ENCODE measurements at places on chromosomes 4 and X. TPM values are rescaled to one million over a fixed set of nuclear protein-coding genes. Genes with fewer than 3 reads are reported as not detected.

- H3K27ac ChIP-seq, result peak within 1 kb of the TSS; percentile 95
- H3K4me3 ChIP-seq, result peak within 1 kb of the TSS; percentile 92
- DNase-seq, result peak; percentile 87
- peaks cover 13% of the 10 kb centered on the region for H3K36me3 ChIP-seq
- no peaks in the 10 kb centered on the region for H3K27me3 ChIP-seq
- peaks cover 24% of the 10 kb centered on the region for H3K4me1 ChIP-seq
Measured at GRCh38 chr4:6716018-6716911, at the start of gene BLOC1S4. Gene BLOC1S4 (plus strand): TSS chr4:6716174. CDS start chr4:6716210, 36 bp downstream.

GRCh38 chr4:101355767-101356702, 8.7 kb upstream of the PPP3CA start:
- peaks cover 38% of the 10 kb centered on the region for H3K27me3 ChIP-seq
- no peaks in the 10 kb centered on the region for H3K4me1 ChIP-seq
- no peak overlapping the region for H3K4me3 ChIP-seq
- H3K36me3 ChIP-seq, result no peaks in the 10 kb centered on the region

DNA sequence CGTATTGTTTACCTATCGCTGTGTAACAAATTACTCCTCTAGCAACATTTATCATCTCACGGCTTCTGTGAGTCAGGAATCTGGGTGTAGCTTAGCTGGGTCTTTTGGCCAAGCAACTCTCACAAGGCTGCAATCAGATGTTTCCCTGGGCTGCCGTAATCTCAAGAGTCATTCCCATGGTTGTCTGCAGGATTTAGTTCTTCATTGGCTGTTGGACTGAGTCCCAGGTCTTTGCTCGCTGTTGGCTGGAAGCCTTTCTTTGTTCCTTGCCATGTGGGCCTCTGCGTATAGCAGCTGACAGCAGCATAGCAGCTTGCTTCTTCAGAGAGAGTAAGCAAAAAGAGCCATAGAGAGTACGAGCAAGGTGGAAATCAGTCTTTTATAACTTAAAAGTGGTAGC, 16.8 kb downstream of the POLR2B start:
- H3K4me1 ChIP-seq, result peaks cover 19% of the 10 kb centered on the region
- H3K27me3 ChIP-seq, result no peaks in the 10 kb centered on the region
- no peak overlapping the region for H3K4me3 ChIP-seq

DNA sequence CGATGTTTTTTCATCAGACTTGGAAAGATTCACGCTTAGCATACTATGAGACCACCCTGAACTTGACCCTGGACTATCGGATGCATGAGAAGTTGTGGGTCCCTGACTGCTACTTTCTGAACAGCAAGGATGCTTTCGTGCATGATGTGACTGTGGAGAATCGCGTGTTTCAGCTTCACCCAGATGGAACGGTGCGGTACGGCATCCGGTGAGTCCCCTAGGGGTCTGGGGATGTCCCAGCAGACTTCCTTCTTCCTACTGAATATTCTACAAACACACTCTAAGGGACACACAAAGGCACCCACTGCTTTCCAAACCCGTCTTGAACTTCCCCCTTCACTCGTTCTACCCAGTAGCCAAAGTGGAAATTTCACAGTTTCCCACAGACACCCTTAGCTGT, 9.3 kb downstream of the GABRQ start:
- no peaks in the 10 kb centered on the region for H3K27me3 ChIP-seq
- DNase-seq, result no peak
- H3K27ac ChIP-seq, result no peak overlapping the region
- no peaks in the 10 kb centered on the region for H3K36me3 ChIP-seq
- H3K4me3 ChIP-seq, result no peak overlapping the region

GRCh38 chrX:9845578-9845952, 59.3 kb downstream of the SHROOM2 start:
- no peak overlapping the region for H3K4me3 ChIP-seq
- DNase-seq, result no peak
- H3K36me3 ChIP-seq, result no peaks in the 10 kb centered on the region

GRCh38 chr4:164765833-164766232, 11.9 kb downstream of the SMIM31 start:
- no peaks in the 10 kb centered on the region for H3K4me1 ChIP-seq
- H3K4me3 ChIP-seq, result no peak overlapping the region
- H3K36me3 ChIP-seq, result no peaks in the 10 kb centered on the region
- DNase-seq, result no peak
- H3K27me3 ChIP-seq, result no peaks in the 10 kb centered on the region
- no peak overlapping the region for H3K27ac ChIP-seq

DNA sequence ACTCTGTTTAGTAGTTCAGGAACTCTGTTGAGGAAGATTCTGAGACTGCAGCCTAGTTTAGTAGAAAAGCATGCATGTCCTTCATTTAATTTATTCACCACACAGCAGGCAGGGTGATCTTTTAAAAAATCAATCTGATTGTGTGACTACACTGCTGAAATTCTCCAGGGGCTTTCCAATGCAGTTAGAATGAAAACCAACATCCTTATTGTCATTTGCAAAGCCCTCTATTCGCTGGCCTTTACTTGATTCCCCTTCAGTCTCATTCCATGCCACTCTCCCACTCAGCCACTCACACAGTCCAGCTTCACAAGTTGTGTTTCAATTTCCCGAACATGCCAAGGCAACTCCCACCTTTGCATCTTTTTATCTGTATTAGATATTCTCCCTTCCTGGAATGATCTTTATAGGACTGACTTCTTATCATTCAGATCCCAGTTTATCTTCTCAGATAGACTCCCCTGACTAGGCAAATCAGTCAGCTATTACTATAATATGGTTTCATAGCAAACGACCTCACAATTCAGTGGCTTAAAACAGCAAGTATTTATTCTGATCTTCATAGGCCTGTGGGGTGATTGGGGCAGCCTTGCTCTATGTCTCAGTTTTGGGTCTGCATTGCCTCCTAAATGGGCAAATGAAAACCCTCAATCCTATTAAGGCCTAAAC, 21.3 kb upstream of the FTHL17 start:
- H3K27me3 ChIP-seq, result no peaks in the 10 kb centered on the region
- H3K4me1 ChIP-seq, result peaks cover 7% of the 10 kb centered on the region
- DNase-seq, result no peak
- no peak overlapping the region for H3K4me3 ChIP-seq

DNA sequence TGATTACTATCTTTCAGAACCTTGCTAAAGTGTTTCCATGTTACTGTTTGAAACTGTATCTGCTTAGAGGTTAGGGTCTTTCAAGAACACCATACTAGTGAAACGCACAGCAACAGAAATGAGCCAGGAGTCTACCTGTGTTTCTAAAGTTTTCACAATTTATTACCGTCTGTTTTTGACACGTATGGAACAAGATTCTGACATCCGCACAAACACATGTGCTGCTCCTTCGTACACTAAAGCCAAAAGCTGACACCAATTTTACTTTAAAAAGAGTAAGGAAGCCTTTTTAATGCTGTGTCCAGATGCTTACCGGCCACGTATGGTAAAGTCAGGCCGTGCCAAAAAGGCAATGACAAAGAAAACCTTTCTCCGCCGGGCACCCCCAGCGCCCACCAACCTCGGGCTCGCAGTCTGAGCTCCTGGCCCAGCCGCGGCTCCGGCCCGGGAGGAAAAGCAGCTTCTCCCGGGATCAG, 532 bp downstream of the RPS4X start:
- H3K4me3 ChIP-seq, result peak overlapping the region; percentile 84
- peak overlapping the region; percentile 82 for H3K27ac ChIP-seq
- no peak for DNase-seq
- peaks cover 50% of the 10 kb centered on the region for H3K36me3 ChIP-seq
- peaks cover 36% of the 10 kb centered on the region for H3K4me1 ChIP-seq
- peaks cover 15% of the 10 kb centered on the region for H3K27me3 ChIP-seq

DNA sequence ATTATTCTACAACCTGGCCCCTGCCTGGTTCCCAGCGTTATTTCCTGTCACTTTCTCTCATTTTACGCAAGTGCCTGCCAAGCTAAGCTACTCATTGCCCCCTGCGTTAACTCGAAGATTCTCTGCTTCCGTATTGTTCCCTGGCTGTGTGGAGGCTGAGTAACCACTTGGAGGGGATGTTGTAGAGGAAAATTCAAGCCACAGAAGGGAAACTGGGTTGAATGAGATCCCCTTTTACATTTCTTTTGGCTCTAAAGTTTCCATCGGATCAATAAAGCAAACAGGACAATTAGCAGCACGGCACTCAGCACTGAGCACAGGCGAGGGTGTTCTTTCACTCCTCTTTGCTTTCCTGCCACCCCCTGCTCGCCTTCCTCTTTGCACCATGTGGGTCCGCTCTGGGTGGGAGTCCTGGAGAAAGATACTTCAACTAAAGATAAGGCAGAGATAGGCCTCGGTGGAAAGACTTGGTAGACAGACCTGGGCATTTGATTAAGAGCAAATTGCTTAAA, 4.2 kb upstream of the TMSB4X start:
- peak overlapping the region; percentile 90 for H3K27ac ChIP-seq
- peak overlapping the region; percentile 91 for H3K4me3 ChIP-seq
- DNase-seq, result peak; percentile 39

GRCh38 chrX:12702509-12703091, 88.6 kb upstream of the PRPS2 start:
- no peak overlapping the region for H3K4me3 ChIP-seq
- peaks cover 7% of the 10 kb centered on the region for H3K27me3 ChIP-seq
- H3K4me1 ChIP-seq, result no peaks in the 10 kb centered on the region
- no peak overlapping the region for H3K27ac ChIP-seq
- H3K36me3 ChIP-seq, result no peaks in the 10 kb centered on the region
- DNase-seq, result no peak

DNA sequence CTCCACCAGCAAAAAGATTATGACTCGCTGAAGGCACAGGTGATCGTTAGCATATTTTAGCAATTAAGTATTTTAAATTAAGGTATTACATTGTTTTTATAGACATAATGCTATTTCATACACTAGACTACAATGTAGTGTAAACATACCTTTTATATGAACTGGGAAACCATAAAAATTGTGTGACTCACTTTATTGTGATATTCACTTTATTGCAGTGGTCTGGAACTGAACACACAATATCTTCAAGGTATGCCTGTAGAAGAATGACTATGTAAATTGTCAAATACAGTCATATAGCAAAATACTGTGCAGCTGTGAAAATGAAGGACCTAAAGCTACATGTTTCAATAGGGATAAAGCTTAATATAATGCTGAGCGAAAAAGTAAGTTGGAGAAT, 26.6 kb upstream of the MAML3 start:
- H3K27me3 ChIP-seq, result peaks cover 49% of the 10 kb centered on the region
- no peak for DNase-seq
- H3K4me3 ChIP-seq, result no peak overlapping the region
- H3K4me1 ChIP-seq, result peaks cover 1% of the 10 kb centered on the region
- no peak overlapping the region for H3K27ac ChIP-seq

- no peaks in the 10 kb centered on the region for H3K27me3 ChIP-seq
- DNase-seq, result no peak
Measured at GRCh38 chr4:92776080-92776479, 472.3 kb downstream of the GRID2 start.

DNA sequence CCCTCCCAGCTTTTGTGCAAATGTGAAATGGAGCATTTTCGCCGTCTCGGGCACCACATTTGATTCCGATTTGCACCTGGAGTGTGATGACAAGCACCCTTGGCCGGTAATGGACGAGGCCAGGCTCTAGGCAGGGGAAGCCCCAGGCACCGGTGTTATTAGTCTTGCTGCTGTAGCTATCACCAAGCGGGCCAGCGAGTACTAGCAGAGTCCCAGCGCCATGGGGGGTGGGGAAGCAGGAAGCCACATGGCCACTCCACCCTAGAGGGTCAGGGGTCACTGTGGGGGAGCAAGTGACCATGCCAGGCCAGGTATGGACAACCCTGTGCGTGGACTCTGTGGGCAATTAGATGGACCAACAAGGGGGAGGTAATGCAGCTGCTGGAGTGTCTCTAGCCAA, 88.8 kb downstream of the CPZ start:
- H3K4me1 ChIP-seq, result no peaks in the 10 kb centered on the region
- no peaks in the 10 kb centered on the region for H3K36me3 ChIP-seq
- H3K27me3 ChIP-seq, result no peaks in the 10 kb centered on the region
- no peak for DNase-seq
- no peak overlapping the region for H3K4me3 ChIP-seq
- H3K27ac ChIP-seq, result no peak overlapping the region

DNA sequence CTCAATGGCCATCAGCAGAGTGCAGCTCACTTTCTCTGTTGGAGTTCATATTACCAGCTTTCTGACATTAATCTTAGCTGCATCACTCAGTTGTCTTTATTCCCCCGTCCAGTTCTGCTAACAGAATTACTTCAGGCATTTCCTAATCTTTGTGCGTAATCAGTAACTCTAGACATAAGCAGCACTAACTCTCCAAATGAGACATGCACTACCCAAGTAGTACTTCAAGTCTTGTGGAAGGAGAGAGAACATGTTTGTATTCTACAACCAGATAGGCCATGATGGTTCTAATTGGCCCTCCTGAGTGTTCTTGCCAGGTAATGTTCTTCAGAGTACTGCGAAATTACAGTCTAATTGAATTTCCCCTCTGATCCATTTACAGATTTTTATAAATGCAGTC, 448.5 kb upstream of the RPS6KA3 start:
- DNase-seq, result no peak
- no peak overlapping the region for H3K4me3 ChIP-seq
- no peaks in the 10 kb centered on the region for H3K27me3 ChIP-seq
- no peaks in the 10 kb centered on the region for H3K36me3 ChIP-seq
- H3K27ac ChIP-seq, result no peak overlapping the region

DNA sequence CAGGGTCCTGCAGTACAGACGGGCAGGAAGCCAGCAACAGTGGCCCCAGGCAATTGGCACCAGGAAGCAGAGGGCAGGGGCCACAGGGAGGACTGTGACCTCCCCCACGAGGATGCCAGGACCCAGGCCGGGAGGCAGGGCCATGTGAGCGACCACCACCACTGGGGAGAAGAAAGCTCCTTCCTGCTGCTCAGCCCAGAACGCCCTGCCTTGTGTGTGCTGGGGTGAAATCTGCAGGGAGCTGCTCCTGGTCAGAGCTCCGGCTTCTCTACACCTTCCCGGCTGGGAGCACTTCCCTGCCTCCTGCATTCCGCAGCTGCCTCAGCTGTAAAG, 100.4 kb downstream of the HMX1 start:
- H3K27ac ChIP-seq, result no peak overlapping the region
- H3K4me3 ChIP-seq, result no peak overlapping the region
- no peaks in the 10 kb centered on the region for H3K36me3 ChIP-seq
- no peaks in the 10 kb centered on the region for H3K27me3 ChIP-seq

DNA sequence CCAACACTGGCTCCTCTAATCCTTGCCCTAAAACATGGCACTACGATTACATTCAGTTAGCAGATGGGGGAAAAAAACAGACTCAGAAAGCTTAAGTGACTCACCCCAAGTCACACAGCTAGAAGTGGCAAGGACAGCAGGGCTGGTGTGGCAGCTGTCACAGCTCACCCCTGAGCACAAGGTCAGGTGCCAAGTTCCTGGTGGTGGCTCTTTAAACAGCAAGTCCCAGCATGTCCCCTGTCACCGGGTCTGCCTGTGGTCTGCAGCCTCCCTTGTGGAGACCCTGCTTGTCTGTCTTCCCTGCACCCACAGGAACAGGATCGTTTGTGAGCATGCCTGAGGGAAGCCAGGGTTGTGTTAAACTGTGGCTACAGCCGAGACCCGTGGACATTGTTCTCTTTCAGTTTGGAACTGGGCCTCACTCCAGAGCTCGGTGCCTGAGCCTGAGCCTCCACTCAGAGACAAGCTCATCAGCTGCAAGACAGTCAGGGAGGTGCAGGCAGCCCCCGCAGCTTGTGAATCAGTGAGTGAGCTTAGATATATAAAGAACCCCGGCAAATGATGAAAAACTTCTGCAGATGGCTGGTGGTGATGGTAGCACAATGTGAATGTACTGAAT, 260.8 kb downstream of the BCOR start:
- no peaks in the 10 kb centered on the region for H3K27me3 ChIP-seq
- DNase-seq, result no peak
- H3K27ac ChIP-seq, result no peak overlapping the region
- H3K4me1 ChIP-seq, result peaks cover 1% of the 10 kb centered on the region

The CITED1 gene
- not detected for total RNA-seq

The PLS3 gene
- 3.1 TPM for total RNA-seq

The CLCN4 gene
- 0.16 TPM for total RNA-seq

The MAGEC3 gene
- total RNA-seq, result not detected

The RADX gene
- total RNA-seq, result 8.0 TPM

The TSPAN7 gene
- not detected for total RNA-seq

The TEX11 gene
- total RNA-seq, result 0.07 TPM

The GPR173 gene
- not detected for total RNA-seq

The HS3ST1 gene
- 2.0 TPM for total RNA-seq

The LARP1B gene
- 32.2 TPM for total RNA-seq

All from activated T-helper 2 cell treated with anti-CD3 and anti-CD28 coated beads, Interferon-gamma antibody, Interleukin-2, Interleukin-4, amounts not matched to agents 10 μg/mL and 5 μg/mL and 100 μg/mL, durations not matched to agents 14 hours and 24 hours and 36 hours (primary cell).